SK-N-SH treated with all-trans-retinoic acid at 6 μM for 48 hours (cell line): ENCODE measurements at places on chromosomes 12 and 14.

GRCh38 chr12:58248599-58248998 is 307.2 kb downstream of the ATP23 start:
- ATAC-seq: no peak

GRCh38 chr14:88669346-88669745 is 106.5 kb downstream of the ZC3H14 start:
- ATAC-seq: no peak

DNA sequence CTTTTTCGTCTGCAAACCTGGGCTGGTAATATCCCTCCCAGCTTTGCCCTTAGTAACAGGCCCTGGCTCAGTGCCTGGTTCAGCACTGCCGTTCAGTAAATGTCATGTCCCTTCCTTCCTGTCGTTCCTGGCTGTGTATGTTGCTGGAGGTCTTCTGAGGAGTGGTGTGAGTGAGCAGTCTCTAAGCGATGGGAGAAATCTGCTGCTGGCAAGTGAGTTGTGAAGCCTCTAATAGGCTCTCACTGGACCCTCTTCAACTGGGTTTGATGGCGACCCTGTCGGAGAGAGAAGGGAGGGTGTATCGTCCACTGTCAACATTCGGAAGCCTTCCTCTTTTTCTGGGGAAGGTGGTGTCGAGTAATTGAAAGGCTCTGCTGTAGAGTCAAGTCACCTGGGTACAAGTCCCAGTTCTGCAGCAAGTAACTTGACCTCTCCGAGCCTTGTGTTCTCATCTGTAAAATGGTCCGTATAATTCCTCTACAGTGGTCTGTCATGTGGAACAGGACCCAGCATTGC is 62.8 kb downstream of the HRK start:
- ATAC-seq: no peak

- no peak for ATAC-seq
Measured at GRCh38 chr14:66509874-66510273, 1.9 kb downstream of the GPHN start.

GRCh38 chr12:93541578-93542225 is 30.8 kb upstream of the SOCS2 start:
- ATAC-seq: no peak

DNA sequence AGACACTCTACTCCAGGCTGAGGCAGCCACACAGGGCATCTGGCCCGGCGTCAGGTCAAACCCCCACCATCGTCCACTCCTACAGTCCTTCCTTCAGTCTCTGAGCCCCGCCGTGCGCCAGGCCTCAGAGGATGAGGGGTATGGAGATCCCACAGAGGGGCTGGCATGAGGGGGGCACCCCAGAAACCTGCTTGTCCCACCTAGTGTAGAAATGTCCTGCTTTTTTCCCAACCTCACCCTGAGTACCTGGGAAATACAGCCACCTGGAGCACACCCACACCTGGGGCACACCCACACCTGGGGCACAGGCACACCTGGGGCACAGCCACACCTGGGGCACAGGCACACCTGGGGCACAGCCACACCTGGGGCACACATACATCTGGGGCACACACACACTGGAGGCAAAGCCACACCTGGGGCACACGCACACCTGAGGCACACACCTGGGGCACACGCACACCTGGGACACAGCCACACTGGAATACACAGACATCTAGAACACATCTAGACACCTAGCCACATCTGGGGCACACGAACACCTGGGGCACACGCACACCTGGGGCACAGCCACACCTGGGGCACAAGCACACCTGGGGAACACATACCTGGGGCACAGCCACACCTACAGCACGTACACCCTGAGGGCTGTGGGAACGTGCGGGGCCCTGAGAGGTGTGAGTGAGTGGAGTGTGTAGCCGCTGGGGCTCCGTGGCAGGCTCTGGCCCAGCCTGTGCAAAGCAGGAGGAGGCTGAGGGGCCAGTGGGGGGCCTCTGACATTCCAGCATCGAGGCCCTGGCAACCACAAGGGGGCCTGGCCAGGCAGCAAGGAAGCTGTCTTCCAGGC is 18.4 kb downstream of the AKT1 start:
- no peak for ATAC-seq

GRCh38 chr12:30811966-30812365 is 57.2 kb upstream of the CAPRIN2 start:
- no peak for ATAC-seq
